ENCODE measurements at places on chromosomes 13 and 19.

DNA sequence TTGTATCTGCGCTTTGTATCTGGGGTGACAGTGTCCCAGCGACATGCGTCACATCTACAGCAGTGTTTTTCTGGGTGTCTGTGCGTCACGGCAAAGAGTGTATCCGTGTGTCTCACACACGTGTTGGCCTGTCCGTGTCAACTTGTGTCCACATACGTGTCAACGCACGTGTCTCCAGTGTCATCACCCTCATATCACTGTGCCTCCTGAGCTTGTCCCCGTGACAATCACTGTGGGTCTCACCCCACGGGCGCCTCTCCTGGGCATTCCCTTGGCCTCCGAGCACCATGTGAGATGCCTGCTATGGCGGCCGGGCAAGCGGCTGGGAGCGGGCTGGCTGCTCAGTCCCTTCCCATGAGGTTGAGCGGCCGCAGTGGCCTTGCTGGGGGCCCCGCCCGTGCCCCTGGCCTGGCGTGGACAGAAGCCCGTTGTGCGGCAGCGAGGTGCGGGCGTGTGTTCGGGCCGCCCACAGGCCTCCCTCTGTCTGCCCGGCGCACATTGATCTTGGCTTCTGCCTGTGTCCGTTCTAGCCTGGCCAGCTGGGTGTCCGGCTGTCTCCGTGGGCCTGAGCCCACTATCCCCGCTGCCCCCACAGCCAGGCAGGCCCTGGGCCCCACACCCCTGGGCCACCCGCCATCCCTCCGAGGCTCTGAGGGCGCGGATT lies 6.4 kb downstream of the NFIX start:
- no peak for DNase-seq

DNA sequence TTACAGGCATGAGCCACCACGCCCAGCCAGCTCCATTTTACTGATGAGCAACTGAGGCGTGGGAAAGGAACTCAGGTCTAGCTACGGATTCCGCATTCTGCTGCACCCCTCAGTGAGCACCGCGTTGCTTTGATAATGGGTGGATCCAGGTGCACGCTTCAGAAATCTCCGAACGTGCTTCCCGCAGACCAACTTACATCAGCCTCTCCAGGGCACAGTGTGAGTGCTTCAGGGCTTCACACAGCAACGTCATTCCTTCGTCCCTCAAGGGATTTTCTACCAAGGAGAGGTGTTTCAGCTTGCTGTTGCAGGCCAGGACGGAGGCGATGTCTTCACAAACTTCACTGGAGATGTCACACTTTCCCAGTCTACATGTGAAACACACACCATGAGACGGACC lies 21.7 kb downstream of the NLRP9 start:
- no peak for DNase-seq

- no peak for DNase-seq
Measured at GRCh38 chr13:48232420-48233045, 473 bp upstream of the ITM2B start.

DNA sequence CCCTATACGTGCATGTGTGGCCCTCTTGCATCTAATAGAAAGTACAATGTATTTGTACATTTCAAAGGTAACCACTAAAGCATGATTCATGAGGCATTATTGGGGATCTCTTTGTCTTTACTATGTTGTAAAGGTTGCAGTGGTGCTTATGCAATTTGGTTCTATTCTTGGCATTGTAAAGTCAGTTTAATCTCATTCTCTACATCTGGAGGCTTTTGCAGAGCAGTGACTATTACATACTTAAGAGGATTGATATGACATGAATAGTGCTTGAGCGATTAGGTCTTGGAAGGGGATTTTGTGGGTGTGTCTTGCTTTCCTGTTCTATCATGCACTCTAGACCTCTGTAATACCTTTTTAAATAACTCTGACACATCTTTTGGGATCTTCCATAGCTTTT lies 610.0 kb downstream of the EFNB2 start:
- DNase-seq = no peak

- DNase-seq = no peak
Measured at GRCh38 chr13:33375421-33375820, 89.9 kb upstream of the STARD13 start.

GRCh38 chr19:4376991-4377781 lies 23.2 kb downstream of the SH3GL1 start:
- DNase-seq = no peak

GRCh38 chr13:110371550-110372465 lies 64.7 kb downstream of the COL4A2 start:
- no peak for DNase-seq

GRCh38 chr13:59963827-59964226 lies 199.9 kb downstream of the DIAPH3 start:
- DNase-seq = no peak

- DNase-seq = no peak
Measured at GRCh38 chr13:111924678-111925075, 142.3 kb upstream of the SOX1 start.

- DNase-seq = no peak
Measured at GRCh38 chr13:96338030-96338429, 248.1 kb downstream of the HS6ST3 start.

DNA sequence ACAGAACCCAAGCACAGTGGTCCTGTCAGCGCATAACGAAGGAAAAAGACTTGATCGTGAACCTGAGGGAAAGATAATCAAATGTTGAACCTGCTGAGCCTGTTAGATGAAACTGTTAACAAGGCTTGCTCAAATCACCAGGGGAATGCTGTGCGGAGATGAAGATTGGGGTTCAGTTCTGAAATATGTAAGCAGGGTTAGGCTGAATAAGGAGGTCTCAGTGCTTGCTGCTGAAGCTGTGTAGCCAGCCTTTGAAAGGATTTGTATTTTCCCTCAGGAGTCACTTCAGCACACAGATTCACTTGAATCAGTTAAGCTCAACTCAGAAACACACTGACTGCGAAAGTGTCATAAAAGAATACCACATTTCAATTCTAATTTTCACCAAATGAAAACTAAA lies 793.5 kb downstream of the OLFM4 start:
- DNase-seq = no peak

GRCh38 chr13:100461309-100462030 lies 127.1 kb downstream of the GGACT start:
- DNase-seq = no peak

All from activated CD4-positive, alpha-beta T cell treated with anti-CD3 and anti-CD28 coated beads, Interleukin-2, amount 50 U/mL, for 4 hours (primary cell).